T-helper 2 cell (primary cell): ENCODE measurements at places on chromosomes 4 and X.

DNA sequence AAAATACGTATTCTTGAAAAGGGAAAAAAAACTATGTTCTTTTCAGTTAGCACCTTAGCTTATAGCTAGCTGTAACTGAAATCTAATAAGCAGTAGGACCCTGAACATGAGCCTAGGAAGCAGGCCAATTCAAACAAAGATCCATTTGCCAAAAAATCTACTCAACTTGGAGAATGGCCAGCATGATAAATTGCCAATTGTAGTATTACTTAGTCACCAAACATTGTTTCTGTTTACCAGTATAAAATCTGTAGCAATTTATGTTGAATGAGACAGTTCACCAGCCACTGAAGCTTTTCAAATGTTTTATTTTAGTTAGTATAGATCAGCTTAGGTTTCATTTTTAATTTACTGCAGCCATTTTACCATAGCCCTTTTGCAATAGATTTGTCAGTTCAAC is 323.6 kb upstream of the DIPK2B start:
- no peak for DNase-seq

GRCh38 chr4:83779103-83780052 is 243.5 kb downstream of the GPAT3 start:
- DNase-seq = no peak

- no peak for DNase-seq
These were observed 113.0 kb downstream of the RBM47 start for GRCh38 chr4:40516651-40517050.

DNA sequence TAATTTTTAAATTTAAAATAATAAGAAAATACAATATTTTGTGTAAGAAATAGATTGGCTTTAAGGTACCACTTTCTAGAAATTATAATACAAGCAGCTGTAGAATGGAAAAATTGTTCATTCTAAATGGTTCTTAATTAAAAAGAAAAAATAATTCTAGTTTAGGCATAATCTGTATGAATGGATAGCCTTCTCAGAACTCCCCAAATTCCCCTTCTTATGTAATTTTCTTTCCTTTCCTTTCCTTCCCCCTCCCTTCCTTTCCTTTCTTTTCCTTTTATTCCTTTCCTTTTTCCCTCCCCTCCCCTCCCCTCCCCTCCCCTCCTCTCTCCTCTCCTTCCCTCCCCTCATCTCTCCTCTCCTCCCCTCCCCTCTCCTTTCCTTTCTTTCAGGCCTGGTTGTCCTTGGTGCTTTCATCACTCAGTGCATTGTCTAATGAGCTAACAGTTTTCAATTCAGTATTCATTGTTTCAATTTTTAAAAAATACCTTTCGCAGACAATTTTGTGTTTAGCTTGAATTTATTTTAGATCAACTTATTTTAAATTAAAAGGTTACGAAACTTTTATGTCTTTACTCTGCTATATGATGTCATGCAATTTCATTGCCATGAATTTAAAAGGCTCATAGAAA is 28.8 kb downstream of the LRIT3 start:
- no peak for DNase-seq

DNA sequence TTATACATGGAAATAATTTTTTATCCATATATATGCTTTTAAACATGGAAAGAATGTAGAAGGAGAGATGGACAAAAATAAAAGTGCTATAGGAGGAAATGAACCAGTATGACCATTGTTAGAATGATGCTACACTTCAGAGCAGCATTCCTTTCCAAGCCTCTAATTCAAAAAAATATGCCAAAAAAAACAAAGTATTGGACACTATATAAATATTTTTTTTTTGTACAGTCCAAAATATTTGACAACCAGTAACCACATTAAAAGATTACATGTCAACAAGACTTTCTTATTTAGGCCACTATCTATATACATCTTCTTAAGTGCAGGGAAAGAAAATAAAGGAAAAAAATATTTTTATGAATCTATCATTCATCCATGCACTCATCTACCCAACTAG is 198.6 kb downstream of the LRBA start:
- no peak for DNase-seq

- DNase-seq = no peak
These were observed 90.1 kb downstream of the WFS1 start for GRCh38 chr4:6359536-6360308.

DNA sequence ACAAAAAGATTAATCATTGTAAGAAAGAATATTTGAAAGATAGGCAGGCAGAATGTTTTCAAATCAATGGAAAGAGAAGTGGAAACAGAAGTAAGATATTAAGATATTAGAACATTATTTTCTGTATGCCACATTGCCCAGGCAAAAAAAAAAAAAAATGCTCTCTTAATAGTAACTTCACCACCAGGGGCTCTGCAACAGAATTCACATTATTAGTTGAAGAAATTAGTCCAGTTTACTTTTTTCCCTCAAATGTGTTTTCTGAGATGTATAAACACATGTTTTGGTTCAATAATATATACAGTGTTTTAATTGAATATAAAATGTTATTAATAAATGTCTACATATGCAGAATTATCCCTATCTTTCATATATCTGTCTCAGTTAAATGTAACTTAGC is 78.0 kb upstream of the ADAD1 start:
- DNase-seq = no peak

DNA sequence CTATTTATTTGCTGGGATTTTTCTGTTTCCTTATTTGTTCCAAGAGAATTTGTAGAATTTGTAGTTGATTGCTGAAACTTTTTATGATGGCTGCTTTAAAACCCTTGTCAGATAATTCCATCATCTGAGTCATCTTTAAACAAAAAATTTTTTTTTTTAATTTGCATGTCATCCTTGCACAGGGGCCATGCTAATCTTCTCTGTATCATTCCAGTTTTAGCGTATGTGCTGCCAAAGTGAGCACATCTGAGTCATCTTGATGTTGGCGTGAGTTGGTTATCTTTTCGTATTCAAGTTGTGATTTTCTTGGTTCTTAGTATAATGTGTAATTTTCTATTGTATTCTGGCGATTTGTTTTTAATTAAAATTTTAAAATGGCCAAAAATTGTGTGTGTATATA is 18.7 kb upstream of the ZNF157 start:
- DNase-seq = no peak

DNA sequence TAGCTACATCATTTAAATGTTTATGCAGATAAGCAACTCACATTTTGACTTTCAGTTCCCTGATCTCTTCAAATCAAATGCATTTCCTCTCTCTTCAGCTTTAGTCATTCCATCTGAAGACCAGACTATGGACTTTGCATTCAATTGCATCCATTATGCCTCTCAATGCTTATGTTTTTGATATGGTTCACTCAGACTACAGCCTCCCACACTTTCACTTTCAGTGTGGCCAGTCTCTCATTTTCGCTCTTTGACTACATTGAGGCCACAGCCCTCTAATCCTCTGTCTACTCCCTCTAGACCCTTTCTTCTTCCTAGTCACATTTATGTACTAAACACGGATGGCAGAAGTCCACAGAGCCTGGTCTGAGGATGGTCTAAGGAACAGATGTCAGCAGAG is 24.5 kb upstream of the VEGFC start:
- DNase-seq = no peak

GRCh38 chr4:11428231-11428898 is at the start of gene HS3ST1:
TSS of gene HS3ST1 (minus strand) at chr4:11428894. CDS start at chr4:11400005, 28,889 bp downstream.
- DNase-seq = no peak

- DNase-seq = no peak
These were observed 1608.7 kb downstream of the STIM2 start for GRCh38 chr4:28469387-28469786.

- no peak for DNase-seq
These were observed 3.9 kb downstream of the TAB3 start for GRCh38 chrX:30885136-30885535.

GRCh38 chrX:47145395-47146120 is 537 bp downstream of the RBM10 start:
- DNase-seq = peak; percentile 42

- DNase-seq = no peak
These were observed 518 bp upstream of the CNKSR2 start for GRCh38 chrX:21373637-21374162.

- DNase-seq = no peak
These were observed 42.0 kb downstream of the MFAP3L start for GRCh38 chr4:169984173-169984572.

DNA sequence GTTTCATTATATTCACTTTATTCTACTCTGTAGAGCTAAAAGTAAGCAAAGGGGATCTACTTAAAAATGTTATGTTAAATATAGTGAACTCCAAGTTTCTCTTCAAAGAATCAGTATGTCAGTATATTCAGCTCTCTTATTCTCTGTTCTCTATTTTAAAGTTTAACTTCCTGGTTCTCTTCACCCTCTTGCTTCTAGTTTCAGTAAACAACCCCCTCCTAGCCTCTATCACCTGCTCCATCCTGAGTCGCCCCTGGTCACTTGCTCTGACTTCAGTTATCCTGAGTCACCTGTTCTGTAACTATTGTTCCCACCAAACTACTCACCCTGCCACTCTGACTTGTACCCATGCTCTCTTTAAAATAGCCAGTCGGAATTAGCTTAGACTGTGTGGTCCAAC is 180.9 kb upstream of the AADAT start:
- DNase-seq = no peak

DNA sequence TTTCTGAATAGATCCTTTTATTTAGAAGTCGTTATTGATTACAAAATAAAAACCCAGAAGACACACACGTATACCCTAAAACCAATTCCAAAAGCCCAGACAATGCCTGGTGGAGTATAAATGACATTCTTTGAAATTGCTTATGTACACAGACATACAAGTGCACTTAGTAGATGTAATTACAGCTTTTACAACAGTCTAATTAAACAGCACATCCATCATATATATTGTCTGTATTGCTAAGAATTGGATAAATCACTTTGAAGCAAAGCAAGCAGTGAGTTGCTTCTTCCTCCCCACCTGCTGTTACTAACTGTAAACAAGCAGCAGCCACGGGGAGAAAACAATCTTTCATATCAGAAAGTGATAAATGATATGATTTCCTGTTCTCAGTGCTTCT is 645.7 kb downstream of the TLL1 start:
- DNase-seq = no peak

DNA sequence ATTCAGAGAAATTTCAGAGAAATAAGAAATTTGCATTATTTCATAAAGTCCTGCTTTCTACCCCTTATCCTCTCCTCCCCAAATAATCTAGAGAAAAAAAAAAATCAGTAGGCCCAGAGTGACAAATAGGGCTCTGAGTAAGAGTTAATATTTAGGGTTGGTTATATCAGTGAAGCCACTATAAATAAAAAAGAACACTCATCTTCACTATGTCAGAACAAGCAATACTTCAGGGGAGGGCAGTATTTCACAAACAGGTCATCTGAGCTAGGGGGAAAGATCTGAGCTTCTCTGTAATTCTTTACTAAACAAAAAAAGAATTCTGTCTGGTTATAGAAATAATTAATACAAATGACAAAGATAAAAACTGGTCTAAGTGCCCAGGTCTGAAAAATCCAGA is 39.4 kb downstream of the PDE5A start:
- DNase-seq = no peak

DNA sequence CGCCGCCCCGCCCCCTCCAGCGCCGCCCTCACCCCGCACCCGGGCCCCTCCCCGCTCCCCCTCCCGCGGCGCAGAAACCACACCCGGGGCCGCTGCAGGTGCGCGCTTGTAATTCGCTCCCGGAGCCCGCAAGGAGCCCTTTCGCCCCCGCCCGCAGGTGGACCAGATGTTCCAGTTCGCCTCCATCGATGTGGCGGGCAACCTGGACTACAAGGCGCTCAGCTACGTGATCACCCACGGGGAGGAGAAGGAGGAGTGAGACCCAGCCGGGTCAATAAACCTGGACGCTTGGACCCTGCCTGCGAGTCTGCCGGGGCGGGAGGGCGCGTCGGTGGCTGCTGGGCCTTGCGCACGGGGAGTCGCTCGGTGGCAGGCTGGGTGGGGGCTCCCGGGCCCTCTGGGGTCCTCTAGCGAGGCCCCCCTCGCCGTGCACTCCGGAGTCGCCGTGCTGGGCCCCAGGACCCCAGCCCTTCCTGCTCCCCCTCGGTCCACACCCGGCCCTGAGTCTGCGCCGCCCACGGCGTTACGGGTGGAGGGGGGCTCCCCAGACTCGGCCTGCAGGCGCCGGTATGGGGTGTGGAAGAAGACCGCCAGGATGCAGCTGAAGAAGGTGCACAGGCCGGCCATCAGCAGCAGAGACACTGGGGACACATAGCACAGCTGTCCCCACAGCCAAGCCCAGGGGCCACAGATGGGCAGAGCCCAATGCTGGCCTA is 7.1 kb downstream of the SLC49A3 start:
- peak; percentile 60 for DNase-seq

DNA sequence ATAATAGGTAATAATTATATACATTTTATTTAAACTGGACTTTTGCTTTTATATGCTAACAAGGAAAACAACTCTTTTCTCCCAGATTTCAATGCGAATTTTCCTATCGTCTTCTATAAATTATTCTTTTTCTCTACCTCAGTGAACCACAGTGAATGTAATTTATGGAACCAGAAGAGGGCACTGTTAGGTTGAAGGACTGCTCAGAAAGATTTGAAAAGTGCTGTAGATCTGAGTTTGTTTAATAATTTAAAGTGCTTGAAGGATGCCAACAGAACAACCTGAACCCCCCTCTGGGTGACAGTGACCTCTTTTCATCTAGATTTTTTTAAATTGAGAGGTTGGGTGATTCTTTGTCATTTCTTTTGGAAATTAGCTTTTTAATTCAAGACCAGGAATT is 54.9 kb downstream of the PHOX2B start:
- DNase-seq = peak; percentile 14

DNA sequence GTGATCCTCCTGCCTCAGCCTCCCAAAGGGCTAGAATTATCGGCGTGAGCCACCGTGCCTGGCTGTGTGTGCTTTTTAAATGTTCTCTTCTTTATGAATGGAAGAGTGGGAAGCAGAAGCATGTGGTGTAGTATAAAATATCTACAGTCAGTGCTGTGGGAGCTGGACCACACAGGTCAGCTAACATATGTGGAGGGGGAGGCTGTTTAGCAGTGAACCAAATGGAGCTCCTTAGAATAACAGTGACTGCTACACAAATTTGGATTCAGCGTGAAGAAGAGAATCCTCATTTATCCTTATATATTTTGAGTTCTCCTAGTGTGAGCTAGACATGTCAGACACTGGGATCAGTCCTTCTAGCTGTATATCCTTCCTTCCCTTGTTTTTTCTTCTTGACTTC is 3.2 kb downstream of the SNX25 start:
- no peak for DNase-seq

DNA sequence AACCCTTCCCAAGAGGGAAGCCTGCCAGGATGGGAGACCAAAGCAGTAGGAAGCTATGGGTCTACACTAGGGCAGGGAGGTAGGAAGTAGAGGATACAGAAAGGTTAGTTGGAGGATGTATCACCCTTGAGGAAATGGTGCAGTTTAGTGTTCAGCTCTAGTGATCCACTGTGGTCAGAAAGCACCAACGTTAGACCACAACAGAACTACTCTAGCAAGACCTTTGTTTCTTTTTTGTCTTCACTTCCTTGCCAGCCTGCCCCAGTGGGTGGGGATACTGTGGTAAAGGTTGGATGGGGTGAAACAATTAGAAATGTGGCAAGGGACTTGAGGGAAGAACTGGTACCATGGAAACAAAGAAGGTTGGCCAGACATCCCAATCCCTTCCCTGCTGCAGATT is 83.3 kb downstream of the DDIT4L start:
- no peak for DNase-seq

DNA sequence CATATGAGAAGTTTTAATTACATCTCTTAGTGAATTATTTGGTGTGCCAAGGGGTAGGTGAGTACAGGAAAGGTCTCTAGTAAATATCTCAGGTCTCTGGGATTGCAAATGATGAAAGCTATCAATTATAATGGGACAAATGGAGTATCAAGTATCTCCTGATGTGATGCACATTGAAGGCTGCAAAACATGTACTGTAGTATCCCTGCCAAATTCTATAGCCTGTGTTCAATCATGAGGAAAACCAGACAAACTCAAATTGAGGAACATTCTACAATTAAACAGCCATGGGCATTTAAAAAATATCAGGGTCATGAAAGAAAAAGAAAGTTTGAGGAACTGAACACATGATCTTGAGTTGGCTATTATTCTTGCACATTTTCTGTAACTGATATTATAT is 665.4 kb upstream of the PABPC4L start:
- no peak for DNase-seq
